Naive thymus-derived CD8-positive, alpha-beta T cell (primary cell): ENCODE measurements at places on chromosomes 7 and 10. TPM values are rescaled to one million over a fixed set of nuclear protein-coding genes. Genes with fewer than 3 reads are reported as not detected.

The TMEM130 gene
- not detected for polyA plus RNA-seq

The TCF7L2 gene
- polyA plus RNA-seq = 4.1 TPM

The PANK1 gene
- polyA plus RNA-seq = 0.40 TPM

- no peak overlapping the region for H3K27ac ChIP-seq
- H3K27me3 ChIP-seq = no peaks in the 10 kb centered on the region
- H3K36me3 ChIP-seq = peaks cover 13% of the 10 kb centered on the region
- H3K4me1 ChIP-seq = peaks cover 5% of the 10 kb centered on the region
- H3K4me3 ChIP-seq = no peak overlapping the region
- no peak for DNase-seq
Measured at GRCh38 chr7:38831259-38831996, 77.6 kb downstream of the VPS41 start.

- peaks cover 4% of the 10 kb centered on the region for H3K27me3 ChIP-seq
- no peak for DNase-seq
- no peaks in the 10 kb centered on the region for H3K4me1 ChIP-seq
- no peak overlapping the region for H3K4me3 ChIP-seq
- H3K27ac ChIP-seq = no peak overlapping the region
Measured at GRCh38 chr7:156160811-156161210, 348.5 kb upstream of the SHH start.

GRCh38 chr10:83986800-83987199 lies 152.5 kb upstream of the GHITM start:
- no peak overlapping the region for H3K4me3 ChIP-seq
- no peak for DNase-seq
- H3K27ac ChIP-seq = no peak overlapping the region
- H3K36me3 ChIP-seq = no peaks in the 10 kb centered on the region
- no peaks in the 10 kb centered on the region for H3K4me1 ChIP-seq

DNA sequence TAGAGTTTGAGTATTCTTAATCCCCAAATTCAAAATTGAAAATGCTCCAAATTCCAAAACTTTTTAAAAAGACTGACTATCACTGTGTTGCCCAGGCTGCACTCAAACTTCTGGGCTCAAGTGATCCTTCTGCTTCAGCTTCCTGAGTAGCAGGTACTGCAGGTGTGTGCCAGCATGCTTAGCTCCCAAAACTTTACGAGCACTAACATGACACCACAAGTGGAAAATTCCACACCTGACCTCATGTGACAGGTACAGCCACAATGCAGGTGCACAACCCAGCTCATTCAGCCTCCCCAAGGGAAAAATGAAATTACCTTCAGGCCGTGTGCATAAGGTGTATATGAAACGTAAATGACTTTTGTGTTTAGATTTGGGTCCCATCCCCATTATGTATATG lies 16.5 kb downstream of the CDC123 start:
- H3K4me1 ChIP-seq = peaks cover 12% of the 10 kb centered on the region
- no peaks in the 10 kb centered on the region for H3K27me3 ChIP-seq
- no peak for DNase-seq
- peaks cover 82% of the 10 kb centered on the region for H3K36me3 ChIP-seq
- H3K27ac ChIP-seq = no peak overlapping the region

DNA sequence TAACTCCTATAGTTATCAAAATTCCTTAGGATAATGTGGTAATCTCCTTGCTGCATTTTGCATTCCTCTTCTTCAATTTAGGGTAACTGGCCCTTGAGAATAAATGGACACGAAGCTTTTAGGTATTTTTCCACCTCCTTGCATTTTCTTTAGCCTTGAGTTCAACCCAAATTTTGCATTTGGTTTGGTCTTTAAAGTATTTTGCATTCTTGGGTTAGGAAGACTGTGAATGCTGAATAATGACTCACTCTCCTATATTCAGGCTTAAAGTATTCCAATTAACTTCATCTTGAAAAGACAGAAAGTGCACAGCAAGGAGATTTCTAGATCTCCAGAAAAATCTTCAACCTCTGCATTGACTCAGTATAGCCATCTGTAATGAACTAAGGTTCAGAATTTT lies 47.3 kb downstream of the TFPI2 start:
- no peak overlapping the region for H3K27ac ChIP-seq
- no peaks in the 10 kb centered on the region for H3K4me1 ChIP-seq
- no peaks in the 10 kb centered on the region for H3K36me3 ChIP-seq
- no peak overlapping the region for H3K4me3 ChIP-seq
- no peaks in the 10 kb centered on the region for H3K27me3 ChIP-seq
- no peak for DNase-seq
